ENCODE measurements at places on chromosomes 1 and 21.

DNA sequence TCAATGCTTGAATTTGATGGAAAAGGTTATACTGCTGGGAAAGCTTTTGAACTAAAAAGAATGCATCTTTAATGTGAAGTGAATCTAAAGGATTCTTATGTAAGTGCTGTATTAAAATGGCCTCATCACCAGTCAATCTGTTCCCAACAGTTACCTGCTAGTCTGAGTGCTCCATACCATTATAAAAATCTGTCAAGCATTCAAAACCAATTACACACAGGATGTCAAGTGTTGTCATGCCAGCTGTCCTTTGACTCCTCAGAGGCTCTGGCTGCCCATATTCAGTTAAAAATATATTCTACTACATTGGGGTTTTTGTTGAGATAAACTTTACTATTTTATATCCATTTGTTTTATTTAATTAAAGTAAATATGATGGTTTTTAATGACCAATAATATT, 1587.7 kb downstream of the AMY1C start:
- no peak for DNase-seq

DNA sequence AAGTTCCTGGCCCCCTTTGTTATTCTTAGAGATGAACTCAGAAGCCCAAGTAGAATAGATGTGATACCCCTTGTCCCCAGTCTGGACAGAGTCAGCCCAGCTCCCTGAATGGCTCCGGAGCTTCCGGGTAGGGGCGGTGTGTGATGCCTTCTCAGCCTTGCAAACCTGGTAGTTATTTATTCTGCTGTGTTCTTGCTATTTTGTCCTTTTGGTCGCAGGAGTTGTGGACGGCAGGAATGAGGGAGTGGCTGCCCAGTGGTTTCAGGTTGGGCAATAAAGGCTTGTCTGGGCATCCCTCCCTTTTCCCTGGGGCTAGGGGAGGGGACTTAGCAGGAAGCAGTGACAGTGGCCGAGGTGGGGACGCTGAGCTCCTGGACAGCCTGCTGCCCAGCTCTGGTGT, 2.8 kb downstream of the PTPRU start:
- no peak for DNase-seq

GRCh38 chr21:38123626-38124025, 133.2 kb upstream of the KCNJ15 start:
- no peak for DNase-seq

DNA sequence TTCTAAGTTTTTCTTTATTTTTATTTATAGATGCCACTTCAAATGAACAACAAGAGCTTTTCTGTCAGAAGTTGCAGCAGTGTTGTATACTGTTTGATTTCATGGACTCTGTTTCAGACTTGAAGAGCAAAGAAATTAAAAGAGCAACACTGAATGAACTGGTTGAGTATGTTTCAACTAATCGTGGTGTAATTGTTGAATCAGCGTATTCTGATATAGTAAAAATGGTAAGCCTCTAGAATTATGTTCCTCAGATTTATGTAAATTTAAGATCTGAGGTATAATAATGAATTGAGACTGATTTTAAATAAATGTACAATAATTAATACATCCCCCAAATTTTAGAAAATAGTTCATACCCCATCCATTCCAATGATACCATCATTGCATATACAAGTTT, 43.9 kb downstream of the PPP2R5A start:
- DNase-seq: no peak

DNA sequence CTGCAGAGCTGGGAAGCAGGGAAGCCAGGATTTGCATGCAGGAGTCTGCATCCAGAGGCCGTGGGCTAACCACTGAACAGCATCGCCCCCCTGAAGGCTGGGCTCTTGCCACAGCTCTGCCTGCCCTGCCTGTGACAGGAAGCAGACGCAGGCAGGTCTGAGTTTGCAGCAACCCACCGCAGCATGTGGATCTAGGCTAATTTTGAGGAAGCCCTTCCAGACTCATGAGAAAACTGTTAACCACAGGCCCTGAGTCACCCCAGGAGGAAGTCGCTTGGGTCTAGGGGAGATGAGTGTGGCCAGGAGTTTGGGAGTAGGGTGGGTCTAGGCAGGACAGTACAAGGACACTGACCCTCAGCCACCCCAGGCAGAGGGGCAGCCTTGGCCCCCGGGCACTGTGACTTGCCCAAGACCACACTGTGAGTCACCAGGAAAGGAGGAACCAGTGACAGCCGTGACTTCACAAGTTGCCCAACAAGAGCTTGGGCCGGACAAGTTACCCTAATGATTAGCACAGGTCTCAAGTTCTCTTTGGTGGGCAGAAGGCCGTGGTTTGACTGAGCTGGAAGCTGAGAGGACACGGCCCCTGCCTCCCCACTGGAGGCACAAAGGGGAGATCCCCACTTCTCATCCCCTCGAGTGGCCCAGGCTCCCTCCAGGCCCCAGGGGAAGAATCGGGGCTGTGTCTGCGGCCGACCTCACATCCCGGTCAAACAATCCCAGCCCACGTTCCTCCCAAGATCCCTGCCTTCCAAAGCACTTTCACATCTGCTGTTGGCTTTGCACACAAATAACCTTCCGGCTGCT, 826 bp downstream of the LAPTM5 start:
- peak; percentile 72 for DNase-seq

DNA sequence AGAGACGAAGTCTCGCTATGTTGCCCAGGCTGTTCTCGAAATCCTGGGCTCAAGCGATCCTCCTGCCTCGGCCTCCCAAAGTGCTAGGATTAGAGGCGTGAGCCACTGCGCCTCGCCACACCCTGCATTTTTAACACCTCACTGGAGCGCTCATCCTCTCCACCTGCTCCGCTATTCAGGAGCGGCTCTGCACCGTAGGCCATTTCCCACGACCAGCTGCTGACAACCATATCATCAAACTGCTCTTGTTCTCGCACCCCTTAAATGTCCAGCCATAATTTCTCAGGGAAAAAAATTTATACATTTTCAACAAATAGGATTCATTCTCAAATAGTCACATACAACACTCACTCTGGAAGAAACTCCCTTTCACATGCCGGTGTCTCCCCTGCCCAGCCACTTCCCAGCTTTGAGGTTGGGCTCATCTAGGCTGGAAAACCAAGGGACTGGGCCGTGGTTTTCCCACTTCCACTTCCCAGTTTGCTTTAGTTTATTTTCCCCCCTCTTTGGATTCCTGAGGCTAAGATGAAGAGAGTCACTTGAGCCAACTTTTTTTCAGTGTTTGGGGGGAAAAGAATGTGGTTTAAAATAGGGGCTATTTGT, 639 bp upstream of the IPO9 start:
- no peak for DNase-seq

GRCh38 chr1:60639287-60639686, 443.1 kb upstream of the NFIA start:
- no peak for DNase-seq
